Stomach (tissue), 19 donors: ENCODE measurements at places on chromosomes 3 and 15. TPM values are rescaled to one million over a fixed set of nuclear protein-coding genes. Genes with fewer than 3 reads are reported as not detected.

GRCh38 chr3:67653425-67654098 lies 850 bp downstream of the SUCLG2 start:
- H3K4me1 ChIP-seq = peaks cover 63% of the 10 kb centered on the region
- no peaks in the 10 kb centered on the region for H3K36me3 ChIP-seq
- no peaks in the 10 kb centered on the region for H3K27me3 ChIP-seq
- peak overlapping the region; percentile 96 for H3K4me3 ChIP-seq
- H3K27ac ChIP-seq = peak overlapping the region; percentile 99

STRC gene
- 0.58 TPM for total RNA-seq

DNA sequence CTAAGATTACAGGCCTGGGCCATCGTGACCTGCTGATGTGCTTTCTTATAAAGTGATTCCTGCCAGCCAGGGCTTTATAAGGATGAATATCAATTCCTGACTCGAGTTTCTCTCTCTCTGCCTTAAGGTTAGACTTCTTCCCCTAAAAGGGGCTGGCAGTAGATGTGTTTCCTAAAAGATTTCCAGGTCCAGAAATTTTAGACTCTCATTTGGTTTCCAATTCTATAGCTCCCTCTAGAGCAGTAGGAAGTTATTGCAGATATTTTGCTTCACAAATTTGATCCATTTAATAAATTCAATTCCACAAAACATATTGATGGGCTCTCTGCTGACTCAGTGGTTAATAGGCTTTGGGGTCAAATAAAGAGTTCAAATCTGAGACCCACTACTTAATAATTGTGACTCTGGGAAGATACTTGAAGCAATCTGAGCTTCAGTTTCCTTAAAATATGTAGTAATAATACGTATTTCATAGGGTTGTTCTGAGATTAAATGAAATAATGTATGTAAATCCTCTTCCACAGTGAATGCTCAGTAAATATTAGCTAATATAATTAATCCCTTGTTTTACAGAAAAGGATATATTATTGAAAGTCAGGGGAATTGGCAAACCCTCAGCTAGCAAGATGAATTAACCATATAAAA lies 2.1 kb downstream of the TRIM69 start:
- H3K36me3 ChIP-seq = no peaks in the 10 kb centered on the region
- H3K27me3 ChIP-seq = no peaks in the 10 kb centered on the region
- DNase-seq = no peak

DNA sequence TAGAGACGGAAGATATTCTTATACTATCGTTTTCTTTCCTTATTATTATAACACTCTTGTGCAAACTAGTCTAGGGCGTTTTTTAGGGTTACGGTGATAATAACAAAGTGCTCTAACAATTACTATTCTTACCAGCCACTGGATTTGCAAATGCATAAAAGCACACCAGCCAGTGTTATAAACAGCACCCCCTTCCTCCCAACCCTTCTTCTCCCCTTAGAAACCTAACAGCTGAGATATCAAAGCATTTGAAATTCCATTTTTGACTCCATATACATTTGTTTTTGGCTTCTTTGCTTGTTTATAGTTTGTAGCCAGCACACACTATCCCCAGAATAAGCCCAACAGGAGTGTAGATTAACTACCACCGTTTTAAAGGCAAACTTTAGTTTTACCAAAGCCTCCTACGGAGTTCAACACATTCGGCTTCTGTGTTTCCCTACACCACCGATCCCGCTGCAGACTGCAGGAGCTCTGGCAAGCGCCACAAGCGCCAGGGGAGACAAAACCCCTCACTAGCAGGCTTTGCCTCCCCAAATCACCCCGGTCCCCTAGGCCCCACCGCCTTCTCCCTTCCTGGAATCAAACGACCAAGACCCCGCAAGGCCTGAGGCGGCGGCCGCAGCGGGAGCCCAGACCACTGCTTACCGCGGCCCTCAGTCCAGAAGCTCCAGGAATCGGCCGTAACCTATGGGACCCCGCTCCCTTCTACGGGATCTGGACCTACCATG lies 461 bp downstream of the COPB2 start:
- peak; percentile 47 for DNase-seq
- no peaks in the 10 kb centered on the region for H3K27me3 ChIP-seq
- H3K4me1 ChIP-seq = peaks cover 62% of the 10 kb centered on the region
- H3K4me3 ChIP-seq = peak overlapping the region; percentile 97
- H3K36me3 ChIP-seq = no peaks in the 10 kb centered on the region

DNA sequence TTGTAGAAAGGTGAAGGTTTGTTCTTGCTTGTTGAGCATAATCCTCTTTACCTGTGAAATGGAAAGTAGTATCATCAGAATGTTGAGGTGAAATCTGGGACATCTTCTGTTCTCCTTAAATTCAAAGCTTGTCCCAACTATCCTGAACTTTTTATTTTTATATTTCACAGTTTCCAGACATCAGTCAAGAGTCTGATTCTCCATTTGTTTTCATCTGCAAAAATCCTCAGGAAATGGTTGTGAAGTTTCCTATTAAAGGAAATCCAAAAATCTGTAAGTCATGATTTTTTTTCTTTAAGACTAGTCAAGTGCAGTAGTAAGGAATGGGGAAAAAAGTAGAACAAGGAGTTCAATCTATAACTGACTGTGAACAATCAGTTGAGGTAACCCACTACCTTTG lies 15.5 kb upstream of the ZNF609 start:
- peaks cover 23% of the 10 kb centered on the region for H3K4me1 ChIP-seq
- H3K27ac ChIP-seq = peak overlapping the region; percentile 22
- H3K4me3 ChIP-seq = no peak overlapping the region
